Activated CD4-positive, alpha-beta T cell treated with anti-CD3 and anti-CD28 coated beads for 36 hours (primary cell): ENCODE measurements at places on chromosomes 3 and 15. TPM values are rescaled to one million over a fixed set of nuclear protein-coding genes. Genes with fewer than 3 reads are reported as not detected.
A peak's percentile ranks its signal among the peaks of the same experiment; 100 is the strongest.

DNA sequence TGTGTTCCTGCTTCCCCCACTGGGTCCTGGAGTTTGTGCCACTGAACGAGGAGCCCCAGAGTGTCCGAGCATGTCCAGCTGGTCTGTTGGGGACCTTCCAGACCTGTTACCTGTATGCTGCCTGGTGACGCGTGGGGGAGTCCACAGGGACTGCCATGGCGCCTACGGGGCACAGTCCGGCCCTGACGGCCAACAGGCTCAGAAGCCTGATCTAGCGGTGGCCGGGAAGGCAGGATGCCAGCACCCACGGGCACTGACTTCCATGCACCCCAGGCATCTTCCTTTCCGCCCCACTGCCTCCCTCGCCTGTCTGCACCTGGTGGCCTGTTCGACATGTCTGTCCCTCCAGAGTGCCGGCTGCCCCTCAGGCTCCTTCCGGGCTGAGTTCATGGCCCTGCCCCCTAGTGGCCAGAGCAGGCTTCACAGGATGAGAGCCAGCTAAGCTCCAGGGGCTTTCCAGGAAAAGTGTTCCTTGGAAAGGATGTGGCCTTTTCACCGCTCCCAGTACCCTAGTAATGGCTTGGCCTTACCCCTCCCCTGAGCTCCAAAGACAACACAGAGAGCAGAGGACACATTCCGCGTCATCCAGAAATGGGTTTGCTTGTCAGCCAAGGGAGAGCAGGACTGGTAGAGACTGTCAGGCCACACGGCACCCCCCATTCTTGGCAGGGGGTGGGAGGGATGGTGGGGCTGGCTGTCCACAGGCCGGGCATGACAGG is 35.7 kb downstream of the NGRN start:
- DNase-seq: peak; percentile 80

Gene IGF2BP2
- total RNA-seq: 0.55 TPM

DNA sequence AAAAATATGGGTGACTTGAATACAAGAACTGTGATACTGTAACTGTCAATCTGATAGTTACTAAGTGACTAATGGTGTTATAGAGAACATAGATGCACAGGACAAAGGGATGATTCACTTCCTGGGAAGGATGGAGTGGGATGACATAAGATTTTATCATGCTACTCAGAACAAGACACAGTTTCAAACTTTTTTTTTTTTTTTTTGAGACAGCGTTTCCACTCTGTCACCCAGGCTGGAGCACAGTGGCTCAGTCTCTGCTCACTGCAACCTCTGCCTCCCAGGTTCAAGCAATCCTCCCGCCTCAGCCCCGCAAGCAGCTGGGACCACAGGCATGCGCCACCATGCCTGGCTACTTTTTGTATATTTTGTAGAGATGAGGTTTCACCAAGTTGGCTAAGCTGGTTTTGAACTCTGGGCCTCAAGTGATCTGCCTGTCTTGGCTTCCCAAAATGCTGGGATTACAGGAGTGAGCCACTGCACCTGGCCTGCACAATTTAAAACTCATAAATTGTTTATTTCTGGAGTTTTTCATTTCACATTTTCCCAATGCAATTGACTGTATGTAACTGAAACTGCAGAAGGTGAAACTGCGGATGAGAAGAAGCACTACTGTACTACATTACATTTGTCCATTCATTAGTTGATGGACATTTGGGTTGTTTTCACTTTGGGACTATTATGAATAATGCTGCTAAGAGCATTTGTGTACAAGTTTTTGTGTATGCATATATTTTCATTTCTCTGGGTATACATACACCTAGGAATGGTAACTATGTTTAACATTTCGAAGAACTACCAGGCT is 40.6 kb downstream of the ADIPOQ start:
- DNase-seq: peak; percentile 78

- DNase-seq: no peak
Measured at GRCh38 chr15:27696530-27696929, 402.6 kb downstream of the OCA2 start.

GRCh38 chr3:76753599-76753998 is 286.3 kb upstream of the ROBO2 start:
- DNase-seq: no peak

- no peak for DNase-seq
Measured at GRCh38 chr15:91887321-91887720, 33.8 kb downstream of the SLCO3A1 start.

- DNase-seq: no peak
Measured at GRCh38 chr15:70250208-70251201, 152.8 kb upstream of the TLE3 start.

GRCh38 chr3:155658671-155659261 is 86.1 kb downstream of the PLCH1 start:
- DNase-seq: no peak

- DNase-seq: no peak
Measured at GRCh38 chr15:53974121-53974520, 4.1 kb upstream of the UNC13C start.

DNA sequence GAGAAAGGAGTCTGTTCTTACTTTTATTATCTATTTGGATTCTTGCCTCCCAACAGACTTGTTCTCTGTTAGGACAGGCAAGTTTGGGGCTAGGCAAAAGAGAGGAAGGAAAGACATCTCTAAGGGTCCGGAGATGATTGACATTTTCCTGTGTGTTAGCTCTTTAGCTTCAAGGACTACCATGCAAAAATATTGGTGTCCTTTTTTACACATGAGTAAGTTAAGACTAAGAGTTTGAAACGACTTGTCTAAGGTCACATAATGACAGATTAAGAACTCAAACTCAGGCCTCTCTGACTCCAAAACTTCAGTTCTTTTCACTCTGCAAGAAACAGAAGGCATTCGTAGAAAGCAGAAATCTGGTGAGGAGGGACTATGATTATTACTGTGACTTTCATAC is 5.9 kb downstream of the LMCD1 start:
- DNase-seq: no peak

GRCh38 chr15:68617777-68618176 is 39.0 kb downstream of the CORO2B start:
- no peak for DNase-seq

DNA sequence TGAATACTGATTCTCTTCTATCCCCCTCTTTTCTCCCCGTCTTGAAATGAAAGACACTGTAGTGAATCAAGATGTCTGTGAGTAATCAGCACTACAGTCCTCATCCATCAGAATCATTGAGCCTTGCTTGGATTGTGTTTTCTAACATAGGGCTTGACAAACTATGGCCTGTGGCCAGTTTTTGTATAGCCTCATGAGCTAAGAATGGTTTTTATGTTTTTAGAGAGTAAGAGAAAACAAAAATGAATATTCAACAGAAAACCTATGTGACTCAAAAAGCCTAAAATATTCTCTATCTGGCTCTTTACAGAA is 55.2 kb downstream of the PPM1L start:
- no peak for DNase-seq

- no peak for DNase-seq
Measured at GRCh38 chr3:31265646-31266428, 266.9 kb upstream of the STT3B start.

Gene GOLGA6L7
- total RNA-seq: not detected

DNA sequence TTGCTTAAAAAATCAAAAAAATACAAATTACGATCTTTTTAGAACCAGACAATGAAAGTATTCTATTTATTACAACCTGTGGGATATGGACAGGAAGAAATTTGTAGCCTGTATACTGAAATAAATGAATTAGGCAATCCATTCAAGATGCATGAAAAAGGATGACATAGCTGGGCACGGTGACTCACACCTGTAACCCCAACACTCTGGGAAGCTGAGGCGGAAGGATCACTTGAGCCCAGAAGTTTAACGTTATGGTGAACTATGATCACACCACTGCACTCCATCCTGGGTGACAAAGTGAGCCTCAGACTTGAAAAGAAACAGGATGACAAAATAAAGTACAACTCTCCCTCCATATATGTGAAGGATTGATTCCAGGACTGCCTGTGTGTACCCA is 74.1 kb downstream of the MSL2 start:
- no peak for DNase-seq

Gene PAK6
- 0.53 TPM for total RNA-seq

- no peak for DNase-seq
Measured at GRCh38 chr15:68672781-68673205, 94.0 kb downstream of the CORO2B start.

Gene HERC2
- total RNA-seq: 26.8 TPM

Gene IL5RA
- total RNA-seq: 0.30 TPM

DNA sequence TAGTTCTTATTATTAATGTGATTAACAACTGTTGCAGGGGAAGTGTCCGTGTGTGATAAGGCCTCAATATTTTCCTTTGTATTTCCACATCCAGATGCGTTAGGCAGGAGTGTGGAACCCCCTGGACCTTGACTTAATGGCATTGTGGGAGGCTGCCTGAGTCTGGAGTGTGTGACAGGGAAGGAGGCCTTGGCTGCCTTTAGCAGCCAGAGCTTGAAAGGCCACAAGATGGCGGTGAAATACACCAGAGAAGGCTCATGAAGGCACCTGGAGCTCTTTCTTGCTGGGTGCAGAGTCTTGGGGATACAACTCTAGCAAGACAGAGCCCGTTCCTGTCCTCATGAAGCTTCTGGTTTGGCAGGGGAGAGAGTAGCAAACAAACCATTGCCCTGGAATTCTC is 36.9 kb downstream of the POLR2M start:
- peak; percentile 12 for DNase-seq

DNA sequence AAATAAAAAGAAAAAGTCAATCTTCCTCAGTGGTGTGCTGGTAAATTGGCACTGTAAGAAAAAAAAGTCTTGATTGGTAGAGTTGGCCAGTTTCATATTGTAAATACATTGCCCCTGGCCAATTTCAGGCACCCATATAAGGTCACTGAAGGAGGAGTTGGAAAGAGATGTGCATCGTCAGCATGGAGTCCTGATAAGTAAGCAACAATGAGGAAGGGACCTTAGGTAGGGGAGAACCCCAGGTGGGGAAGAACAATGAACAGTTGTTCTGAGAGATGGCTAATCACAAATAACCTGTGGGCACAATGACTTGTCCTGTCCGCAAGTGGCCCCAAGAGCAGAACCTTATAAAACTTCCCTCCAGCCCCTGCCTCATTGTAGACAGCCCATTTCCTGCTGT is 8.6 kb upstream of the CYP8B1 start:
- DNase-seq: no peak

- no peak for DNase-seq
Measured at GRCh38 chr3:184358124-184358767, 3.2 kb downstream of the CLCN2 start.

GRCh38 chr15:67385971-67386370 is 131.4 kb downstream of the IQCH start:
- DNase-seq: no peak

GRCh38 chr3:186732169-186732766 is 15.1 kb downstream of the KNG1 start:
- peak; percentile 47 for DNase-seq

- no peak for DNase-seq
Measured at GRCh38 chr3:177382944-177383343, 185.7 kb upstream of the TBL1XR1 start.
